ENCODE measurements at places on chromosomes 5 and 9. TPM values are rescaled to one million over a fixed set of nuclear protein-coding genes. Genes with fewer than 3 reads are reported as not detected.

The GALNT10 gene
- 36.5 TPM for total RNA-seq

The GABBR2 gene
- 2.3 TPM for total RNA-seq

The PRDM9 gene
- total RNA-seq = not detected

The TMEM267 gene
- total RNA-seq = 10.6 TPM

The SLC6A18 gene
- total RNA-seq = not detected

The CNTNAP3 gene
- total RNA-seq = 3.3 TPM

The BRINP1 gene
- 0.40 TPM for total RNA-seq

The GPR151 gene
- total RNA-seq = not detected

The GABRA1 gene
- total RNA-seq = not detected

All from mammary microvascular endothelial cell (primary cell).